Dermis blood vessel endothelial cell (primary cell): ENCODE measurements at places on chromosomes 4 and X.
A peak's percentile ranks its signal among the peaks of the same experiment; 100 is the strongest.

GRCh38 chrX:133869270-133869669 lies 116.1 kb downstream of the GPC3 start:
- DNase-seq, result no peak

DNA sequence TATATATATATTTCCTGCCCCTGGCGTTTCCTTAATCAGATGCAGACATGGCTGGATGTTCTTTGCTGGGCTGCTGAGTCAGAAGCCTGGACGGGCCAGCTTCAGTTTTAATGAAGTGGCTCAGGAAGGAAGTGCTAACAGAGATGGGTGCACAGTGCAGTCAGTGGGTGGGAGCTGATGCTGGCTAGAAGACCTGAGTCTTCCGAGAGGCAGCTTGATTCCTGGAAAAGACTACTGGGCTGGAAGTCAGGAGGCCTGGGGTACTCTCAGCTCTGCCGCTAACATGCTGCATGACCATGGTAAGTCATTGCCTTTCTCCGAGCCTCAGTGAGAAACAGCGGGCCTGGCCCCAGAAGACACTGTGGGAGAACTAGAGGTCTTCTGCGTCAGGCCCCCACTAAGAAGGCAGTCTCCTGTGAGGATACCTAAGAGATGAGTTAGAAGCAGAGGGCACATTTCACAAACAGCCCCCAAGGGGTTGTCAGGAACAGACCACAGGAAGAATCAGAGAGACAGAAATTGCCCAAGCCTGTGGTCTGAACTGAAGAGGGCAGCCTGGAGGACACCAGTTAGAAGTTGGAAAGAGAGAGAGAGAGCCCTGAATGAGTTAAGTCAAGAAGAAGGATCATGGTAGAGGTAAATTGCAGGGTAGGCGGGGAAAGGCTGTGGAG lies 8.3 kb upstream of the CD40LG start:
- no peak for DNase-seq

DNA sequence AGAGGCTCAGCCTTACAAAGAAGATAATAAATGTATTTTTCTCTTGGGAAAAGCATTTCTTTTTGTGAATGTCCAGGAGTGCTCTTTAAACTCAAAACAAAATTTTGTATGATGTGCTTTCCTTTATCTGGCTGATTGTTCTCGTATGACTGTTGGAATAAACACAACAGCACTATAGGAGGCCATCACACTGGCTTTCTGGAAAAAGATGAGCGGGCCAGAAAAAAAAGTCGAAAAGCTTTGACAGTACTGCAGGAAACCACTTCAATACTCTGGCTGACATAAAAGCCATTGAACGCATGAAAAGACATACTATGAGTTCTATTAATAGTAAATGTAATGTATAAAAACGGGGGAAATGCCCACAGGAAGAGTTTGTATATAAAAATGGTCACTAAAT lies 64.7 kb upstream of the CTSO start:
- no peak for DNase-seq

GRCh38 chr4:26171941-26172340 lies 148.9 kb upstream of the RBPJ start:
- no peak for DNase-seq

DNA sequence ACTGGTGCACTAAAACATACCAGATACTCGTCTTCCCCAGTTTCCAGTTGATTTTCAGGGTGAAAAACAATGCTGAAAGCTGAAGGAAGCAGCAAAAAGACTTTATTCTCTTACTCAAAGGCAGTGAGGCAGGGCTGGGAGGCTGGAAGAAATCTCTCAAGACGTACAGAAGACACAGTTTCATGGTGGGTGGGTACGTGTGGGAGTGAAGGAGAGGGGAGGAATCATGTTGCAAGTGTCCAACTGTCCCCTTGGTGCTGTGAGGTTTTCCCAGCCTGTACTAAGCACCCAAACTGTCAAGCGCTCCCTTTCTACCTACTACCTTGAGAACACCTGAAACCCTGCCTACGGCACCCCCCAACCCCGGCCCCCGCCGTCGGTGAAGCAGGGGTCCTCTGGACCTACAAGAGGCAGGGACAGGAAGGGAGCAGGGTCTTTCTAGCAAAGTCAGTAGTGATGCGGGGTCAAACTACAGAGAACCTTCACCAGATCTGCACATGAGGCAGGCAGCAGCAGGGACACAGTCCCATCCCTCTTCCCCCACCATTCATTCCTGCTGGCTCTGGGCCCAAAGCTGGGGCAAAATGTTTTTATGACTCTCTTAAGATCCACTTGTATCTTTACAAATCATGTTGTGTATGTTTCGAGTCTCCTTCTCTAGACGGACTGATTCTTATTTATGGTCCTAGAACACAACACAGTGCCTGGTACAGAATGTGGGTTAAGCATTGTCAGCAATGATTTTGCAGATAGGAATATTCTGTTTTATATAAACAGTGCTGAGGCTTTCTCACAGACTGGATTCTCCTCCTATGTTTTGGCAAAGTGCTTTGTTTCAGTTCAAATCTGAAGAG lies 2.4 kb upstream of the SETD7 start:
- no peak for DNase-seq

- peak; percentile 46 for DNase-seq
Measured at GRCh38 chr4:141702472-141703182, 66.2 kb downstream of the IL15 start.

DNA sequence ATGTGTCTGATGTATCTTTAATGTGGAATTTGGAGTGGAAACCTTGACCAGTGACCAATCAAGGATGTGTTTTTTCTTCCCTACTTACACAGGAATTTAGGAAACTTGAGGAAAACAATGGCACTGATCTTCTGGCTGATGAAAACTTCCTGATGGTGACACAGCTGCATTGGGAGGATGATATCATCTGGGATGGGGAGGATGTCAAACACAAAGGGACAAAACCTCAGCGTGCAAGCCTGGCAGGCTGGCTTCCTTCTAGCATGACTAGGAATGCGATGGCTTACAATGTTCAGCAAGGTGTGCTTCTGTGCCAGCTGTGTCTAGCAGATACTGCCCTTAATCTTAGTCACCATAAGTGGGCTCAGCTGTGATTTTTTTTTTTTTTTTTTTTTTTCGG lies 12.6 kb downstream of the TAF1 start:
- peak; percentile 89 for DNase-seq

DNA sequence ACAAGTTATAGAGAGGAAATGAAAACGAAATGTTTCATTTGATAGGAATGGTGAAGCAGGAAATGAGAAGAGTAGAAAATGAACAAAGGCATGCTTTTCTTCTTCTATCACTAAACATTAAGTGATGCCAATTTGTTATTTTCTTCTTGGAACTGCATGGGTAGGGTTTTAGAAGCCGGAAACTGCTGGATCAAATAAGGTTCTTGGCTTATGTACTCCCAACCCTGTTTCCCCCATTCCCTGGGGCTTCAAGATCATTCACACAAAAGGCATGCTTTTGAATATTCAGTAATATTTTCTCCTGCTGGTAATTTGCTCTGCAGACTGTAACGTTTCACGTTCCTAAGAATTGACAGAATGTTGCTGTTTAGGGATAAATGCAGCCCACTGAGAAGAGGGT lies 224.1 kb downstream of the NLGN4X start:
- DNase-seq, result no peak

GRCh38 chr4:175758050-175759024 lies 53.7 kb downstream of the GPM6A start:
- DNase-seq, result no peak

DNA sequence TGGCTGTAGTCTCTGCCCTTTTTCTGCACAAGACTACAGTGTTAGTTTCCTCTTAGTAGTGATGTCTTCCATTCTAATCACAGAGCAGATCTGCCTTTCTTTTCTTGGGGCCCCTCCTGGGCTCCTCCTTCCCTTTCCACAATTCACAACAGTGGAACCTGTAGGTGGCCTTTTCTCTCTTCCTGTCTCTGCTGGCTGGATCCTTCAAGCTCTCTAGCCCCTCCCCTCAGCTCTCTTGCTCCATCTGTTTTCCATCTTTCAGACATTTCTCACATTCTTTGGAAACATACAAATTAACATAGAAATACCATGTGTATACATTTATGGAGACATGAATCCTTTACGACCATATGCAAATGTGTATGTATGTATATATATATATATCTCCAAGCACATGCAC lies 304 bp upstream of the SPIN2A start:
- no peak for DNase-seq

DNA sequence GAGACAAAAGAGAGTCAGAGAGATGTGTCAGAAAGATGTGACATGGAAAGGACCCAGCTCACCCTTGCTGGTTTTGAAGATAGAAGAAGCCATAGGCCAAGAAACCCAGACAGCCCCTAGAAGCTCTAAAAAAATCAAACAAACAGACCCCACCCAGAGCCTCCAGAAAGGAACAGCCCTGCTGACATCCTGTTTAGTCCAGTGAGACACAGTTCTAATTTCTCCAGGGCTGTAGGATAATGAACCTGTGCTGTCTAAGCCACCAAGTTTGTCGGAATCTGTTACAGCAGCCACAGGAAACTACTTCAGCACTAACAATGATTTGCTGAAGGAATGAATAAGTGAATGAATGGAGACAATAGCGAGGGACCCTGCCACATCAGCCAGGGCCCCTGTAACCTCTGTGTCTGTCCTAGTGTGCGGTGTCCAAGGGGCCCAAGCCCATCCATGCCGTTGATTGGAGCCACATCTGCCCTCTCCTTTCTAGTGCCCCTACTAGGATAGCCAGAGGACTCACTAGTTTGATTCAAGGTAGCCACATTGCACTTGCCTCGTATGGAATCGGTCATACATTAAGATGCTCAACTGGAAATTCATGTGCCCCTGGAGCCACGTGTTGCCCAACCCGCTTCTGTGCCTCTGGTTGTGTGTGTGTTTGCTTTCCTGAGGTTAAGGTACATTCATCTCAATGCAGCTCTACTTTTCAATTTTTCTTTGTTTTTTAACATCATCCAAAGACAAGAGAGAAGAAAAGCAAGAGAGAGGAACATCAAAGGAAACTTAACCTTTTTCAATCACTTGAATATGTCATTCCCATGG lies 32.5 kb upstream of the SLC2A9 start:
- no peak for DNase-seq
